GM23338 (cell line): ENCODE measurements at places on chromosomes 6 and 20.

GRCh38 chr6:124436803-124437202, 525.4 kb upstream of the RNF217 start:
- no peak for DNase-seq

GRCh38 chr6:44304282-44305199, 8.6 kb downstream of the AARS2 start:
- DNase-seq, result peak; percentile 74

- no peak for DNase-seq
Observed at GRCh38 chr6:31065556-31065955, 46.8 kb downstream of the C6orf15 start.

DNA sequence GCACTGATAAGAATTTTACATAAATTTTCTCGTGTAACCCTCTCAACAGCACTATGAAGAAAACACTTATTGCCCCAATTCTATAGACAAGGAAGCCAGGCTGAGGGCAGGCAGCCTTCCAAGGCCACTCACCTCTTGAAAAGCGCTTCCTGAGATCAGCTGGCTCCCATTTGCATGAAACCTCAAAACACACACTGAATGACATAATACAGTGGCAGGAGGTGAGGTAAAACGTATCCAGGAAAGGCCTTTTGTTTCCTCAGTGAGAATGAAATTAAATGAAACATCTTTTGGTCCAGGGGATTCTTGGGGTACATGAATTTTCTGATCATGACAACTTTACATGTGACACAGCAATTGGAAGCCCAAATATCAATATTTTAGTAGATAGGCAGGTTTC, 112.5 kb downstream of the WDR27 start:
- no peak for DNase-seq

GRCh38 chr6:133671376-133671775, 217.5 kb upstream of the TCF21 start:
- no peak for DNase-seq

- no peak for DNase-seq
Observed at GRCh38 chr6:15547400-15547799, 115.4 kb downstream of the DTNBP1 start.

DNA sequence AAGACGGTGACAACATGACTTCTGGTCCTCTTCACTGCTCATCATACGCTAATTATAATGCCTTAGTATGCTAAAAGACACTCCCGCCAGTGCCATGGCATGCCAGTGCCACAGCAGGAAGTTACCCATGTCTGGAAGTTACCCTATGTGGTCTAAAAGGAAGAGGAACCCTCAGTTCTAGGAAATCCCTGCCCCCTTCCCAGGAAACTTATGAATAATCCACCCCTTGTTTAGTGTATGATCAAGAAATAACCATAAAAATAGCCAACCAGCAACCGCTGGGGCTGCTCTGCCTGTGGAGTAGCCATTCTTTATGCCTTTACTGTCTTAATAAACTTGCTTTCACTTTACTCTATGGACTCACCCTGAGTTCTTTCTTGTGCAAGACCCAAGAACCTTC, 15.8 kb upstream of the SERPINB9 start:
- DNase-seq, result no peak

- DNase-seq, result peak; percentile 85
Observed at GRCh38 chr6:13846841-13847240, 32.5 kb upstream of the MCUR1 start.

DNA sequence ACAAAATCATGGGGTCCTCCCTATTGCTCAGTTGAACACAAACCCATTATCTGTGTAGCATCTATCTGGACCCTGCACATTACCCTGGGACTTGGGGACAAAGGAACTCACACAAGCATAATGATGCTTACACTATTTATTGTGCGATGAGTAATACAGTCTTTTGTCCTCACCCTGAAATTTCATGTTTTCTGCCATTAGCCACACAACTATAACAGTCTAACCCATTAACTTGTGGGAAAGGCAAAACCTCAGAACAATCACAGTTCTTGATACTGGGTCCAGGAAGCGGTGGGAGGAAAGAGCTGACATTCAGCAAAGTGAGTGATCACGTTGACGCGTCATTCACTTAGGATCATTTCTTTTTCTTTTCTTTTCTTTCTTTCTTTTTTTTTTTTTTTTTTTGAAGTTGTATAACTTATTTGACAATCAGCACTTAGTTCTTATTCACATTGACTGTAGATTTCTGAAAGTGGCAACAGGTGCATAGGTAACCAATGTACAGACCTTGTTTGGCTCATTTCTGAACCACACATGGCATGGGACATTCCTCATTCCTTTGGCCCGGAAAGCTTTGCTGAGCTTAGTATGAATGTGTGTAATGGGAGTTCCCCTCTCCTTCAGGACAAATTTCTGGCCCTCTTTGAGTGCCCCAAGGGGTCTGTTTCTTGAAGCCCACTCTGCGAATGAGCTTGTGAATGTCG, 94.8 kb upstream of the CNKSR3 start:
- DNase-seq, result no peak

DNA sequence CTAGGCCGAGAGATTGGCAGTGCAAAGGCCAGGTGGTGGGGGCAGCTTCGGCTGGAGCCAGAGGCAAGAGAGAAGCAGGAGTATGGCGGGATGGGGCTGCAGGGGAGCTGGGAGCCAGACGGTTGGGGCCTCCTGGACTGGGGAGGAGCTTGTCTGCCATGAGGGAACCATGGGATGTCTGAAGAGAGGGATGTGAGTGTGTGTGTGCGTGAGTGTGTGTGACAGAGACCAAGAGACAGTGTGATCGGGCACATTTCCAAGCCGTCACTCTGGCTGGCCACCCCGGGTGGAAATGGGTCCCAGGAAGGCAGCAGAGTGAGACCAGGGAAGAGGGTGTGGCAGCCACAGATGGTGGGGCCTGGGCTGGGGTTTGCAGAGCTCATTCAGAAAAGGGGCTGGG, 13.8 kb downstream of the PHACTR3 start:
- DNase-seq, result no peak

DNA sequence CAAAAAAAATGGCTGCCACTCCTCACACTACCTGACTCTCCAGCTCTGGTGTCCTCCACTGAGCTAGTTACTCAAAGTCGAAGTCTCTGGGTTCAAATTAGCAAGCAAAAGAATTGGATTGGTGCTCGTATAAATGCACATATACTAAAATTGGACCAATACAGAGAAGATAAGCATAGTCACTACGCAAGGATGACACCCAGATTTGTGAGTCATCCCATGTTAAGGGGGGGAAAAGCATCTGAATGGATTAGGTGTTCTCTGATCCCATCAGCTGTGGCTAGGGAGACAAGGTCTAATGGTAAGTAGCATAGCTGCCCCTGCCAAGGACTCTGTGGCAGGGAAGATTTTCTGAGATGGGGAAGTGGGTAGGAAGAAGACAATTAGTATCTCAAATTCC, 18.3 kb upstream of the AMD1 start:
- no peak for DNase-seq

- no peak for DNase-seq
Observed at GRCh38 chr20:3364323-3365013, 43.0 kb downstream of the DNAAF9 start.

- DNase-seq, result no peak
Observed at GRCh38 chr6:157203764-157204163, 119.6 kb downstream of the TMEM242 start.

- no peak for DNase-seq
Observed at GRCh38 chr20:30502670-30503069, 754.8 kb upstream of the DEFB115 start.

DNA sequence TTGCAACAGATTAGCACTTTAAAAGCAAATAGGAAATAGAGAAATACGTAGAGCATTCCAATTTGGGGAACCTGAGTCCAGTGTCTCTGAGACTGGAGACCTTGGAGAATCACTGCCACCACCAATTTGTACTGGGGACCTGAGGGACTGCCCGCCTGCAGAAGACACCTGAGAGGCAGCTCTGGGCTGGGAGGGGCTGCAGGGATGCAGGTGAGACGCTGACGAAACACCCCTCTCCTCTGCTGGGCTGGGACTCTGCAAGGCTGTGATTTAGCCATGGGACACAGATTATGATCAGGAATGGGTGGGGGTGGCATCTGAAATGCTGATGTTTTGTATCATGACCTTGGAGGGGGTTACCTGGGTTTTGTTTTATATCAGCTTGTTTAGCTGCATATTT, 7.0 kb upstream of the APMAP start:
- no peak for DNase-seq

DNA sequence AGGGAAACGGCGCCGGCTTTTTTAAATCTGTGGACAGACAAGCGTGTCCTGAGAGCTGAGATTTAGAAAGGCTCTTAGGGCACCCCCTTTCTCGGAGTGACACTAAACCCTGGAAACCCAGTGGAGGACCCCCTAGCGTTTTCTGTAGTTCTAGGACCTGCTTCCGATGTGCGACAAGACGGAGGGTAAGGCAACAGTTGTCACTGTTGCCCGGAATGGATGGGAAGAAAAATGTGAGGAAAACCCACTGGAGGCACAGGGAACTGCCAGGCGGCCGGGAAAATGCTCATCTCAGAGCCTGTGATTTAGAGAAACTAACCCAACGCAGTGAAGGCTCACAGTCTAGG, 551 bp upstream of the ATP5F1E start:
- DNase-seq, result no peak

DNA sequence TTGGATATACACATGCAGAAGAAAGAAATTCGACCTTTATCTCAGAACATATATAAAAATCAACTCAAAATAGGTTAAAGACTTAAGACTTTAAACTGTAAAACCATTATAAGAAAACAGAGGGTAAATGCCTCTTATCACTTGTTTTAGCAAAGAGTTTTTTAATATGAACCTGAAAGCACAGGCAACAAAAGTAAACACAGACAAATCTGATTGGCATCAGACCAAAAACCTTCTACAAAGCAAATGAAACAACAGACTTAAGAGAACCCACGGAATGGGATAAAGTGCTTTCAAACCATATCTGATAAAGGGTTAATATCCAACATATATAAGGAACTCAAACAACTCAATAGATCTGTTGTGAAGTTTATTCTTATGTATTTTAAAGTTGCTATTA, 309.9 kb upstream of the OPRM1 start:
- DNase-seq, result no peak

DNA sequence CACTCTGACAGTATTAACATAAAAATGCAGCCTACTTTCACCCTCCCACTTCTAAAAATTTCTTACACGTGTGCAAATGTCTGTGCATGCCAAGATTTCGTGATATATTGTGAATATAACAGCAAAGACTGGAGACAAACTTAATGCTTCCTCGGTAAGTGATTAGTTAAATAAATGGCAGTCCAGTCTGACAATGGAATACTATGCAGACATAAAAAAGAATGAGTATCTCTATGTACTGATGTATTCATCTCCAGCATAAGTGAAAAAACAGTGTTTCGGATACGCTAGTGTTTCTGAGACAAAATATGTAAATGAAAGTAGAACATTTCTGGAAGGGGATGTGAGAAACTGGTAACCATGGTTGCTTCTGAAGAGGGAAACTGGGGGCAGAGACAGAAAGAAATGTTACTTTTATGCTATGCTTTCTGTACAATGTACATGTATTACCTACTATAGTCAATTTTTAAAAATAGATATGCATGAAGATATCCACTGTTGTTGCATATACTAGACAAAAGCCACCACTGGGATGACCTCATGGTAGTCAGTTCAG, 7.0 kb downstream of the SLC22A23 start:
- no peak for DNase-seq

DNA sequence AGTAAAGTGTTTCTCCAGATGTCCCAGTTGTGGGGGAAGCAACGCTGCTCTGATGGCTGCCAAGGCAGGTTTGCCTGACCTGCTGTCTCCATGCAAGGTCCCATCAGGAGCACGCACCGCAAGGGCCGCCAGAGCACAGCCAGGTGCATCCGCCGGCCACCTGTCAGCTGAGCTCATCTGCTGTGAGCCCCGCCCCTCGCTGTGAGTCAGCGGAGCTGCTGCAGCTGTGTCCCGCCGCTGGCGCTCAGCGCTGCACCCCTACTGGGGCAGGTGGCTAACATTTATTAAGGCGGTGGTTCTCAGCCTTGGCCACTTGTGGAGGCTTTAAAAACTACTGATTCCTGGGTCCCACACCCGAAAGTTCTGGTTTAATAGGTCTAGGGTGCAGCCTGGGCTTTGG, 225.7 kb downstream of the UST start:
- DNase-seq, result peak; percentile 97

DNA sequence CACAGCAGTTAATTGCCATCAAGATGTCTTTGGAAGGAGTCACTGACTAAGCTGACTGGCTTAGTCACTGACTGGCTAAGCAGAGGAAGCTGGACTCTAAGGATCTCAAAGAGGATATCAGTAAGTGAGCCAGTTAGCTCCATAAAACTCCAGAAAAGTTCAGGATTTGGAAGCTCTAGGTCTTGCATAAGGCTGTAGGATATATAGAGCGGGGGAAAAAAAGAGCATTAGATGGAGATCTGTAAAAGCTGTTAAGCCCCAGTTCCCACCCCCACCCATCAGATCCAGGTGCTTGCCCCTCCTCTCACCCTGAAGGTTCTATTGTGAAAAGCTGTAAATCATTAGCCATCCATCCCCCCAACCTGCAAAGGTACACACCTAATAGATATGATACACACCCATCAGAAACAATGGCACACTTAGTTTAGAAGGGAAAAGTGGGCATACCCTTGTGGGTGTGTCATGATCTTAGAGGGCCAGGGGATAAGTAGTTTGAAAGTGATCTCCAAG, 32.2 kb downstream of the CARMIL1 start:
- DNase-seq, result no peak

- DNase-seq, result no peak
Observed at GRCh38 chr6:32950010-32950409, 2.9 kb downstream of the HLA-DMA start.

DNA sequence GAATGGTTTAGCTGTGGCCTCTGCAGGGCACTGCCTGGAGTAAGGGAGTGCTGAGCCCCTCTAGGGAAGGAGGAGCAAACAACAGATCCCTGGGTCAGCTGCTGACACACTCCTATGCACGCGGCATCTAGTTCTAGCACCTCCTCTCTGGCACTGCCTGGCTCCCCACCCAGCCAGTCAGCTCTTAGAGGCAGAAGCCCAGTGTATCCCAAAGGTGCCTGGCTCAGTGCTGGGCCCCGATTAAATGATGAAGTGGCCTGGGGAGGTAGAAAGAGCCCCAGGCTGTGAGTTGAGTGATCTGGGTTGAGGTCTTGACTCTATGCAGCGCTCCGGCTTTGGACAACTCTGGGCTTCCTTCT, 7.6 kb upstream of the VEGFA start:
- DNase-seq, result no peak

GRCh38 chr6:11315743-11316437, 83.4 kb upstream of the NEDD9 start:
- DNase-seq, result no peak

DNA sequence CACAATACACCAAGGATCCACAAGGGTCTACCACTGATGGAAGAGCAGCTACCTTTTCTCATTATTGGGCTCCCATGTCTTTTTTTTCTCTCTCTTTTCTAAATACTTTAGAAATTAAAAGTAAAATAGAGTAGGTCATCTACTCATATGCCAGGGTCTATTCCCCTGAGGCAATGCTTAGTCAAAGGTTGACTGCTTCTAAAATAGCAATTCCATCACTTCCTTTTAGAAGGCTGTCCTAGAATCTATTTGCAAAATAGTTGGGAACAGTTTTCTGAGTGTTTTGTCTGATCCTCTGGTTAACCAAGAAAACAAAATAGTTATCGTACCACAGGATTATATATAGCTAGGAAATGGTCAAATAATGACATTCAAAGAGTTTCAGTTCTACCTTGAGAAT, 174.1 kb downstream of the COL21A1 start:
- DNase-seq, result no peak
